ENCODE measurements at places on chromosomes 4 and X.
A peak's percentile ranks its signal among the peaks of the same experiment; 100 is the strongest.

GRCh38 chr4:119284876-119285780 lies 36.8 kb downstream of the FABP2 start:
- DNase-seq, result no peak

GRCh38 chr4:212438-213188 lies 88.3 kb downstream of the ZNF718 start:
- DNase-seq, result peak; percentile 0

DNA sequence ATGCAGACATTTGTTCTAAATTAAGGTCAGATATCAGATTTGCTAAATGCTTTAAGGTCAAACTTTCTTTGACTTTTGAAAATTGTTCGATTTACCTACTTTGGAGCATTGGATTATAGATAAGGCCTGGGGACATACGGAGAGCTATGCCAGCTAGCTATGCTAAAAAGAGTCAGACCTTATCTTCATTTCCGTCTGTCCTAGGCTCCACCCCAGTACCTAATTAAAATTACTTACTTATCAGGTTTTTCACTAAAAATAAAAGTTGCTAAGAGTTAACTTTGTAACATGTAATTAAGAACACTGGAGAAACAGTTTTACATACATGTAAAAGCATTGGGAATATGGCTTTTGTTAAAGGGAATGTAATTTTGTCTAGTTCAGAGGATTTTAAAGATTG lies 7.1 kb upstream of the TMEM35A start:
- no peak for DNase-seq

DNA sequence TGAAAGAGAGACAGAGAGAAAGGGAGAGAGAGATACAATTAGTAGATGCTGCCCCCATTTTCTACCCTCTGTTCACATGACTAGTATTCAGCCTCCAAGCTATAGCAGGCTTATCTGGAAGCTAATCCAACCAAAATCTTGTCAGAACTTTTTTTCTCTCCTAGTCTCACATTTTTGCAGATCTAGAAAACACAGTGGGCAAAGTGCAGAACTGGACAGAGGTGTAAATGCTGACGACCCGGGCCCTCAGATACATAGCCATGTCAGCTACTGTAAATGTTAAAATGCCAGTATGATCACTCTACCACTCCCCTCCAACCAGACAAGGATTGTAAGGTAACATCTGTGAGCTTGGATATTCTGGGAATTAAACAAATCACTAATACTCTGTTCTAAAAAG lies 34.3 kb downstream of the GPC3 start:
- DNase-seq, result no peak

GRCh38 chrX:66039944-66040343 lies at the start of gene VSIG4:
VSIG4 (minus strand) TSS chrX:66040080; CDS start chrX:66039998, 82 bp downstream.
- DNase-seq, result no peak

GRCh38 chrX:118807151-118808017 lies 16.2 kb upstream of the ZCCHC12 start:
- DNase-seq, result no peak

DNA sequence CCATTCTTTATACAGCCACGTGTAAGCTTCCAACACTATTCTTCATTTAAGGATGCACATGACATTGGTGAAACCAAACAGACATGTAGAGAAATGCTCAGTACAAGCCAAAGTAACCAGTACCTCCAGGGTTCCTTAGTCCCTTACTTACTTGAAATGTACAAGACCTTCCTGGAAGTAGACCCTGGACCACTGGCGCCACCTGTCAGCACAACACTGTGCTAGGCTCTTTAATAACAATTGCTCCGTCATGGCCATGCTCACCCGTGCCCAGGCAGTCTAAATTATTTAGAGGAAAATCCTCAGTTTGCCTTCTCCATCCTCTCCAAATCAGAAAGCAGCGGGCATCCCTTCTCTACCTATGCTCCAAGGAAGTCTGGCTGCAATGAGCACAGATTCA lies 52.7 kb downstream of the ADGRA3 start:
- no peak for DNase-seq

DNA sequence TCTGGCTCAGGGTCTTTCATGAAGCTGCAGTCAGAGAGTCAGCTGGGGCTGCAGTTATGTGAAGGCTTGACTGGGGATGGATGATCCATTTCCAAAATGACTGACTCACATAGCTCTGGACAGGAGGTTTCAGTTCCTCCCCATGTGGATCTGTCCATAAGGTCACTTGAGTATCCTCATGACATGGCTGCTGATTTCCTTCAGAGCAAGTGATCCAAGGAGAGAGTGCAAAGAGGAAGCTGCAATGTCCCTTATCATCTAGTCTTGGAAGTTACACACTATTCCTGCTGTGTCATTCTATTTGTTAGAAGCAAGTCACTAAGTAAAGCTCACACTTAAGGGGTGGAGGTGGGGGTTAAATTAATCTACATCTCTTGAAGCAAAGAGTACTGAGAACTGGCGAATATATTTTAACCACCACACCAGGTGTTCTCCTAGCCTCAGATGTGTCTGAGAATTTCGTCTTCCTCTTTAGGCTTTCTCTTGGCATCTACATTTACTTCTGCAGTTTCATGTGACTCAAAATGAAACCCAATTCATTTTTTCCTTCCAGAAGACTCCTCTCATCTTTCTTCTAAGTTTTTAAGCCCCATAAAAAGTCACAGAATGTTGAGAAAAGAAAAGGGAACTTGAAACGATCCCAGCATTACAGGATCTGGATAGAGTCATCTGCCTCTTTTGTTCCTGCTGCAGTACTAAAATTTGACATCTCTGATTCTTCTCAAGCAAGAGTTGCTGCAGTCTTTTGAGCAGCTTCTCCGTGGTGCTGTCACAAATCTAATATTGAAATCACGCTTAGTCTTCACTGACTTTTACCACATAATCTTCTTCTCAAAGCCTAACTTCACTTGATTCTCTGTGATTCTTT lies 3.8 kb upstream of the GRPR start:
- no peak for DNase-seq

GRCh38 chr4:1408418-1408817 lies 2.2 kb upstream of the NKX1-1 start:
- no peak for DNase-seq

GRCh38 chrX:13605611-13606010 lies 36.2 kb downstream of the EGFL6 start:
- DNase-seq, result no peak

- no peak for DNase-seq
Measured at GRCh38 chrX:12970691-12971202, 4.2 kb upstream of the TMSB4X start.

DNA sequence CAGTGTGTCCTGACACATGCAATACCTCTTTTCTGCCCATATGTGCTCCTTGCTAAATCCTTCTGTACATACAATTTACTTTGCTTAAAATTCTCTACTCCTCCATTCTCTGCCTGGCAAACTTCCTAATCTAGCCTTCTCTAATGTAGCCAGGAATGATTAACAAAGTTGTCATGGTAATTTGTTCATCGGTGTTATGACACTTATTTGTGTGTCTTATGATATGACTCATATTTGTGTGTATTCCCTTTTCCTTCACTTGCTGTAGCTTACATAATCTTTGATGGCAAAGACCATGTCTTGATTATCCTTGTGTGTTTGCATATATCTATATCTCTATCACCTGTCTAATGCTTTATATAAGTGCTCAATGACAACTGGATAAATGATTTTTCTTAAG lies 133.3 kb downstream of the COL25A1 start:
- DNase-seq, result no peak

DNA sequence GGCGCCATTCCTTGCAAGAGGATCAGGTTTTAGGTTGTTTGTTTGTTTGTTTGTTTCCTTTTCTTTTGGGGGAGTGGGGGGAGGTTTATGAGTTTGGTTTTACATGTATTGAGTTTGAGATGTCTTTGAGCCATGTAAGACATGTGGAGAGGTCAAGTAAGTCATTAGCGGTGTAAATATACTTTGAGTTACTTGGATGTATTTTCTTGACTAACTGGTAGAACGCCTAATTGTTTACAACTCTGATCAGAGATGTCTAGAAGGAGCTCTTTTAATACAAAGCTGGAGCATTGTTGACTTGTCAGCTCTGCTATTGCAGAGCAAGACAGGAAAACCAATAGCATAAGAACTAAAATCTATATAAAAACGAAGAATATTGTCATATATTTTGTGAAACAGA lies 57.1 kb downstream of the ANXA3 start:
- no peak for DNase-seq

DNA sequence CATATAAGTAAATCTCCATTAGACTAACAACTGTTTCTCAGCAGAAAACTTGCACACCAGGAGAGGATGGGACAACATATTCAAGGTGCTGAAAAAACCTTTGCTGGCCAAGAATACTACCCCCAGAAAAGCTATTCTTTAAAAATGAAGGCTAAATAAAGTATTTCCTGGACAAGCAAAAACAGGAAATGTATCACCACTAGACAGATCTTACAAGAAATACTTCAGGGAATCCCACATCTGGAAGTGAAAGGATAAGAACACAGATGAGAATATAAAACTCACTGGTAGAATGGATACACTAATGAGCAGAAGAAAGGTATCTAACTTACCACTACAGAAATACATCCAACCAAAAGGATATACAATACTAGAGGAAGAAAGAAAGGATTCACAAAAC lies 27.0 kb upstream of the ADH1C start:
- no peak for DNase-seq

DNA sequence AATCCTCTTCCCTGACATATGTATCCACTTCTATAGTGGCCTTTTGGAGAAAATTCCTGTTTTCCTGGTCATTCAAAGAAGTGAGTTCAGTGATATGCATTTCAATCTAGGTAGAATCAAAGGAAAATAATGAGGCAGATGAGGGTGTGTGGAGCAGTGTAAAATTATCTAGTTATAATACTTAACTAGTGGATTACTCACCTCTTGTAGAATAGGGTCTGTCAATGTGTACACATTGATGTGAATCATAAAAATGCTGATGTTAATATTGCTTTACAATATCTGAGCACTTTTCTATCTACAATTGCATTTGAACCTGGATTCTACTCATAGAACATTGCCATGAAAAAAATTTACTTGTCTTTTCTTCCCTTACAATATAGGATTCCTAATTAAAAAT lies 293.5 kb downstream of the GBA3 start:
- DNase-seq, result no peak

DNA sequence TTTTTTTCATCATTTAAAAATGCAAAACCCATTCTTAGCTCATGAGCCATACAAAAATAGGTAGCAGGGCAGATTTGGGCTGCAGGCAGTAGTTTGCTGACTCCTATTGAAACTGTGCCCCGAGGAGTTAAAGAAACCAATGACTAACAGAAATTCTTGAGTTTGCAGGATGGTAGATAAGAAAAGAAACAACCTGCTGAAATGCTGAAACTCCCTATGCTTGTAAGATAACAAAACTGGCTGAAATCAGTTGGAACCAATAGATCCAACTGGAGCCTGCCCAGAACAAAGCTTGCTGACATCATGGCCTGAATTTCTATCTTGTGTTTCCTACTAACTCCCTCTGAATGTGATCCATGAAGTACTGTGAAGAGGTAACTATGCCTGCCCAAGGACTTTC lies 68.6 kb downstream of the ANOS1 start:
- DNase-seq, result no peak

GRCh38 chrX:42565739-42566138 lies 212.2 kb downstream of the PPP1R2C start:
- no peak for DNase-seq

- DNase-seq, result no peak
Measured at GRCh38 chr4:139913995-139914598, 239.9 kb downstream of the MAML3 start.

DNA sequence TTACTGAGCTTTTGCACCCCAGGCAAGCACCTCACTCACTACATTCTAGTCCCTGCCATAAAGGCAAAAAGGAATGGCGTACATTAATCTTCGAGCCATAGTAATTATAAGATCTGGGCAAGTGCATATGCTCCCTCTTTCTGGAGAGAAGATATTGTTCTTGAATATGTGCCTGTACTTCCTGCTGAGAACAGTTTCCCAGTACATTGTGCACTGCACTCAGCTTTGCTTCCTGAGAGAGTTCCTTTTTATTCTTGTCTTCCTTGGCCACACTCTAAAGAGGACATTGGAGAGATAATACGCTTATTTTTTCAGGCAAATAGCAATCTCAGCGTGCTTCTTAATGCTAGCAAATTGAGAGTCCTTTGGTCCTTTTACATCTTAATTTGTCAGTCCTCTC lies 909.0 kb upstream of the PCDH10 start:
- no peak for DNase-seq

- DNase-seq, result no peak
Measured at GRCh38 chrX:37905436-37906147, 58.2 kb upstream of the DYNLT3 start.

GRCh38 chr4:122639181-122639580 lies 18.3 kb upstream of the IL21 start:
- DNase-seq, result no peak

GRCh38 chr4:166422475-166422874 lies 549.4 kb downstream of the TLL1 start:
- peak; percentile 5 for DNase-seq

GRCh38 chr4:112352736-112353135 lies 55.6 kb downstream of the ALPK1 start:
- DNase-seq, result no peak

DNA sequence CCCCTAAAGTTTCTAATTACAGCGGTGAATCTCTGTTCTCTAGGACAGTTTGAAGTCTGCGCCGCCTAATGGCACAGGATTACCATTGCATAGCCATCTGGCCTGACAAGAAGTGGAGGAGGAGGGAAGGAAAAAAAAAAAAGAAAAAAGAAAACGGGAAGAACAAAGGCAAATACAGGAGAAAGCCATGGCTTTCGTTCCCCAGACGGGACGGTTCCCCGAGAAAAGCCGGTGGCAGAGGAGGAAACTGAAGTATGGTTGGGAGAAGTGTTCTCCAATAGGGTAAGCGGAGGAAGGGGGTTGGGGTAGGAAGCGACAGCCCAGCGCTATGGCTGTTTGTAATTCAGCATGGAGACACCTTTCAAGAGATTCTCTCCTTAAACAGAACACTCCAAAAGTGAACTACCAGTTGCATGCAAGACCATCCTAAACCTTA lies 80.8 kb downstream of the HMGN5 start:
- no peak for DNase-seq

- no peak for DNase-seq
Measured at GRCh38 chrX:39137363-39137954, 336.2 kb downstream of the MID1IP1 start.

GRCh38 chrX:7689791-7690412 lies 153.1 kb upstream of the VCX start:
- peak; percentile 25 for DNase-seq

GRCh38 chrX:22666441-22666840 lies 333.3 kb upstream of the DDX53 start:
- no peak for DNase-seq

GRCh38 chrX:119240356-119240755 lies 4.3 kb downstream of the PGRMC1 start:
- DNase-seq, result no peak

- DNase-seq, result no peak
Measured at GRCh38 chr4:166682200-166682599, 552.1 kb downstream of the SPOCK3 start.

DNA sequence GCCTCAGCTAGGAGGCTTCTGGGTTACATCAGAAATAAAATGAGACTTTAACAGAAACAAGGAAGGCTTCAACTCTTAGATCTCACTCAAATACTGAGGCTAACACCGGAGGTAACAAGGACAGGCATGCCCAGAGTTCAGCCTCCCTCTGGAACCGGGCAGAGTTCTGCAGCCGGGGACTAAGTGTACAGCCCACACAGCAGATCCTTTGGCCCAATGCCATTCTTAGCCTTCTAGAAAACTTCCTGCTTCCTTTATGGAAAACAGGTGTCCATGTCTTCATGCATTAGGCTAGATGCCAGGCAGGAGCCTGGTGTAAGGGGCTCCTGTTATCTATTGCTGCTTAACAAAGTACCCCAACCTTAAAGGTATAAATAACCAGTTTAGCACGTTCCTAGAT lies 369.7 kb downstream of the BCOR start:
- DNase-seq, result no peak
